Renal cortical epithelial cell (primary cell): ENCODE measurements at places on chromosomes 7 and 10. TPM values are rescaled to one million over a fixed set of nuclear protein-coding genes. Genes with fewer than 3 reads are reported as not detected.
A peak's percentile ranks its signal among the peaks of the same experiment; 100 is the strongest.

The CAV1 gene
- total RNA-seq, result 217 and 552 TPM in 2 replicates

The FZD8 gene
- 8.9 and 15.8 TPM in 2 replicates for total RNA-seq

The NUDT13 gene
- total RNA-seq, result 1.2 and 1.7 TPM in 2 replicates

The TCERG1L gene
- total RNA-seq, result not detected in 2 replicates

The RHOBTB1 gene
- 23.2 and 32.3 TPM in 2 replicates for total RNA-seq

The PPP3CB gene
- 27.3 and 60.2 TPM in 2 replicates for total RNA-seq

The MRPL43 gene
- 43.2 and 54.9 TPM in 2 replicates for total RNA-seq

The NXPH1 gene
- total RNA-seq, result not detected in 2 replicates

The DBF4 gene
- total RNA-seq, result 8.6 and 25.5 TPM in 2 replicates

- peak; percentile 66 for DNase-seq
These were observed 30.6 kb downstream of the RBM17 start for GRCh38 chr10:6119423-6119822.

- DNase-seq, result no peak
These were observed 122.0 kb upstream of the PRKCQ start for GRCh38 chr10:6702030-6702429.

GRCh38 chr7:42699380-42700178 lies 212.3 kb downstream of the C7orf25 start:
- no peak for DNase-seq

DNA sequence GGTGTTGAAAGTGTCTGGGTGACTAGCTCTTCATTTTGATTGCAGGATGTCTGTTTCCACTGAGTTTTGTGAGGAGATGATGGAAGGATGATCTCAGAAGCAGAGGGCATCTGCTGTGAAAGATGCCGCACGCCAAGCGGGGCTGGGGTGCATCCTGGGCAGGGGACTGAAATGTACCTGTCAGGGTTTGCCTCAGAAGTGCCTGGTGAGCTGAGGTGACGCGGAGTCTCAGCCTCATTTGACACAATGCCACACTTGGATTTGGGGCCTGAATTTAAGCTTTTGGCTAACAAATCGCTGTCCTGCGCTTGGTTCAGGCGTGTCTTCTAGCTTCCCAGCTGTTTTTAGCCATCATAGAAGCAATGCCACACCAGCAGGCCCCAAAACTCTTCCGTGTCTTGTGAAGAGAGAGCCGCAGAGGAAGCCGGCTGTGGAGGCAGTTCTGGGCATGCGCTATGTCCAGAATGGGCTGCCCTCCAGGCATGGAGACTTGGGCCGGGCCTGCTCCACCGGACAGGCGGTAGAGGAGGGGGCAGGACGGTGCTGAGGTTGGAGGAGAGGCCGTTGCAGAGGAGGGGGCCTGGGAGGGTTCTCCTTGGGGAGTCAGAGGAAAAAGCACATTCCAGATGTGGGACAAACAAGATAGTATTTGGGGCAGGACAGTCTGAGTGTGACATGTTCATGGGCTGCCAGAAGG lies 31.2 kb downstream of the WDR86 start:
- DNase-seq, result no peak

GRCh38 chr10:1086787-1087186 lies 30.6 kb downstream of the WDR37 start:
- no peak for DNase-seq

GRCh38 chr7:127667017-127667670 lies 15.2 kb downstream of the SND1 start:
- DNase-seq, result peak; percentile 53

- no peak for DNase-seq
These were observed 263.4 kb upstream of the GRB10 start for GRCh38 chr7:51046103-51046466.
